Nucleus accumbens (tissue), 56 donors: ENCODE measurements at places on chromosomes 5 and 9.

- no peak for DNase-seq
Observed at GRCh38 chr9:18826248-18826647, 206.8 kb downstream of the SAXO1 start.

GRCh38 chr5:62652225-62652624 is 73.6 kb downstream of the LRRC70 start:
- DNase-seq = no peak

DNA sequence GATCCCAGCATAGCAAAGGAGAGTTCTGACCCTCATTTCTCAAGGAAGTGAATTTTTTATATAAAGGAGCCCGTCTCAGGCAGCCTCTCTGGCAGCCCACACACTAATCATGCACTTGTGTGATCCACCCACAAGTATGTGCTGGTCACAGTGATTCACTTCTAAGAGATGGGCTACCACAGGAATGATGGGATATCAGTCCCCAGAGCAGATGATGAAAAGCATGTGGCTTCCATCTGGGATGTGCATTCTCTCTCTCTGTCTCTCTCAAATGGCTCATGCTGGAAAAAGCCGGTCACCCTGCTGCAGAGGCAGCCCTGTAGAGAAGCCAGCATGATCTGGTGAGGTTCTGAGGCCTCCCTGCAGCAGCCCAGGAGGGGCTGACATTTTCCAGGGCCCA is 74.2 kb upstream of the ADCY2 start:
- no peak for DNase-seq

GRCh38 chr9:118809160-118809625 is 560.0 kb downstream of the BRINP1 start:
- no peak for DNase-seq

DNA sequence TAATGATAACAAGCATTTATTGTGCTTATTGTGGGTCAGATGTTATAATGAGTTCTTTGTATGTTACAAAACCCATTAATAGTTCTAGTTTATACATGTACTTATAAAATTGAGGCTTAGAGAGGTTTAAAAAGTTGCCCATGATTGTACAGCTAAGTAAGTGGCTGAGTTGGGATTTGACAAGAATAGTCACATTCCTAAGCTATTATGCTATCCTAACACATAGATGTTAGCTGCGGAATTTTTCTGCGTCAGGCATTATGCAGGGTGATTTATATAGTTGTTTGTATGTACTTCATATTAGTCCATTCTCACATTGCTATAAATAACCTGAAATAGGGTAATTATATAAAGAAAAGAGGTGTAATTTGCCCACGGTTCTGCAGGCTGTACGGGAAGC is 12.5 kb downstream of the COMMD10 start:
- no peak for DNase-seq

DNA sequence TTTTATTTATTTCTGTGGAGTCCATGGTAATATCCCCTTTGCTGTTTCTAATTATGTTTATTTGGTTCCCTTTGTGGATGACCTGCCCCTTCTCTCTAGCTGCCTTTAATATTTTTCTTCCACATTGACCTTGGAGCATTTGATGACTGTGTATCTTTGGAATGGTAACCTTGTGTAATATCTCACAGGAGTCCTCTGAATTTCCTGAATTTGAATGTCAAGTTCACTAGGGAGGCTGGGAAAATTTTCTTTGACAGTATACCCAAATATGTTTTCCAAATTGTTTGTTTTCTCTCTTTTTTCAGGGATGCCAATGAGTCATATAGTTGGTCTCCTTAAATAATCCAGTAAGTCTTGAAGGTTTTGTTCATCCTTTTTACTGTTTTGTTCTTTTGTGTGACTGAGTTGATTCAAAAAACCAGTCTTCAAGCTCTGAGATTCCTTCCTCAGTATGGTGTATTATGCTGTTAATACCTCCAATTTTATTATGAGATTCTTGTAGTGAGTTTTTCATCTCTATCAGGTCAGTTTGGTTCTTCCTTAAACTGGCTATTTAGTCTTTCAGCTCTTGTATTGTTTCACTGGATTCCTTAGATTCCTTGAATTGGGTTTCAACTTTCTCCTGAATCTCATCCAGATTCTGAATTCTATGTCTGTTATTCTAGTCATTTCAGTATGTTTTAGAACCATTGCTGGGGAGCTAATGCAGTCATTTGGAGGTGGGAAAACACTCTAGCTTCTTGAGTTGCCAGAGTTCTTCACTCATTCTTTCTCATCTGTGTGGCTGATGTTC is 349.0 kb upstream of the TARS1 start:
- DNase-seq = no peak

DNA sequence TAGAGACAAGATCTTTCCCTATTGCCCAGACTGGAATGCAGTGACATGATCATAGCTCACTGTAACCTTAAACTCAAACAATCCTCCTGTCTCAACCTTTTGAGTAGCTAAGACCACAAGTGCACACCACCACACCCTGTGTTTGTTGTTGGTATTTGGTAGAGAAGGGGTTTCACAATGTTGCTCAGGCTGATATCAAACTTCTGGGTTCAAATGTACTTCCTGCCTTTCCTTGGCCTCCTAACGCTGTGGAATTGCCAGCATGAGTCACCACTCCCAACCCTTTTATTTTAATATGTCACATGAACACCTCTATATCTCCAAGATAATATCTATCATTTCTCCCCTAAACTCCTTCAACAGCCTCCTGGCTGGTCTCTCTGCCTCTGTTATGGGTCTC is 719.0 kb downstream of the PTPRD start:
- no peak for DNase-seq

GRCh38 chr9:31137176-31138160 is 1247.0 kb upstream of the ACO1 start:
- no peak for DNase-seq

DNA sequence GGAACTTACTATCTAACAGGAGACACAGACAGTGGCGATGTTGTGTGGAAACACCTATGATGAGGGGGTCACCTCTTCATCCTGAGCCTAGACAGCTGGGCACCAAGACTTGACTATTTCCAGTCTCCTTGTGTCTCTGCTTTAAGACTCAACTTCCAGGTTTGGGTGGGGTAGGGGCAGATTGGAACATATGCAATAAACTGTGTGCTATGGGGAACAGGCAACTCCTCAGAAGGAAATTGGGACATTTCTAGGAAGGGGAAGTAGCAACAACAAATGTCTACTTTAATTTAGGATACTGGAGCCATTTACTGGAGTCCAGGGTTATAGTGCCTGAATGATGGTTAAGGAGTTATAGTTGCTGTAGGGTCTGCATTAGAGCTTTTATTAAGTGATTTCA is 57.3 kb downstream of the FGF18 start:
- no peak for DNase-seq
